ENCODE measurements at places on chromosomes 13 and 19.

DNA sequence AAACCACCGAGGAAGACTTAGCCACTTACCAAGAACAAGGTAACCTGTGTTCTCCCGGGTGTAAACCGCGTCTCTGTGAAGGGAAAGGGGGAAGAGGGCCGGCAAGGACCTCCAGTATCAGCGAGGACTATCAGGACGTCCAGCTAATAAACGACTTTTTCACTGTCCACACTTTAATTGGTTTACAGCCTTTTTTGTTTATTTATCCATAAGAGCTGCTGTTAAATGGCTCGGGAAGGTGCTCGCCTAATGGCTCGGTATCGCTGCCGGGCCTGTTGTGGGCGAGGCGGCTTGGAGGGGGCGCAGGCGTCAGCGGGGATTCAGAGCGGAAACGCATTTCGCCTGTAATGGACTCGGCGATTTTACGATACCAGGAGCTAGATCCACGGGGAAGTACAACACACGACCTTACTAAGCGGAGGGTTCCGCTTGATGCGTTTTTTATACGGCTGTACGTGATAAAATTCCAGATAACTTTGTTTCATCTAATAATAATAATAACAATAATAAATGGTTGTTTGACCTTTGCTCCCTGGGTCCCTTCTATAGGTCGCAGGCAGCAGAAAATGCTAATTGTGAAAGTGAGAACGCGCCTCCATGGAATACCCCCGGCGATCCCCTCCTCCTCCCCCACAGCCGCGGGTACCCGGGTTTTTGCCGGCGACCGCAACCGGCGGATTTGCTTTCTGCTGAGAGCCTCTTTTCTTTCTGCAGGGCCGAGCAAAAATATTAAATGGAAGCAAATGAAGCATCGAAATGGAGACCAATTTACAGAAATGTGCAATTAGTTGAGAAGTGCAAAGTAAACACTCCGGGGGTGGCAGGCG is 2.5 kb upstream of the PDX1 start:
- DNase-seq, result no peak

- DNase-seq, result peak; percentile 85
These were observed 4.9 kb upstream of the TNFSF14 start for GRCh38 chr19:6674868-6675305.

DNA sequence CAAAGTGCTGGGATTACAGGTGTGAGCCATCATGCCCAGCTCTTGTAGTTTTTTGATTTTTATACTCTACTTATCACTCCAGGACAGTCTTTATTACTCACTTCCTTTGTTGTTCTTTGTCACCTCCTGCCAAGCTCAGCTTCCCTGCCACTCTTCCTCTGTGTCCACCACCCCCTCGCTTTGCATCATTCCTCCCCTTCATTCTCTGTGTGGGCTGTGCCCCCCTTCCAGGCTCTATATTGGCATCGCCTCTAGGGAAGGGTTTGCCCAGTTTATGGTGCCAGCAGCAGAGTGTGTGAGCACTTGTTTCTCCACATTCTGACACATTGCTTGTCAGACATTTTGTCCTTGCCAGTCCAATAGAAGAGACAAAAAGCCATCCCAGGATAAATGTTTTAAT is 15.1 kb downstream of the ZNF302 start:
- DNase-seq, result no peak

- DNase-seq, result no peak
These were observed 22.1 kb downstream of the DHX34 start for GRCh38 chr19:47371261-47371660.

DNA sequence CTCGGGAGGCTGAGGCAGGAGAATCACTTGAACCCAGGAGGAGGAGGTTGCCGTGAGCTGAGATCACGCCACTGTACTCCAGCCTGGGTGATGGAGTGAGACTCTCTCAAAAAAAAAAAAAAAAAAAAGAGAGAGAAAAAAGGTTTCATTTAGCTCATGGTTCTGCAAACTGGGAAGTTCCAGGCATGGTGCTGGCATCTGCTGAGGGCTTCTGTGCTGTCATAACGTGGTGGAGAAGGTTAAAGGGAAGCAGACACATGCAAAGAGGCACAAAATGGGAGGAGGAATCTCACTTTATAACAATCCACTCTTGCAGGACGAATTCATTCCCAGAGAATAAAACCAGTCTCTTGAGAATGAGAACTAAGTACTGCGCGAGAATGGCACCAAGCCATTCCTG is 34.9 kb upstream of the SIAH3 start:
- DNase-seq, result no peak

DNA sequence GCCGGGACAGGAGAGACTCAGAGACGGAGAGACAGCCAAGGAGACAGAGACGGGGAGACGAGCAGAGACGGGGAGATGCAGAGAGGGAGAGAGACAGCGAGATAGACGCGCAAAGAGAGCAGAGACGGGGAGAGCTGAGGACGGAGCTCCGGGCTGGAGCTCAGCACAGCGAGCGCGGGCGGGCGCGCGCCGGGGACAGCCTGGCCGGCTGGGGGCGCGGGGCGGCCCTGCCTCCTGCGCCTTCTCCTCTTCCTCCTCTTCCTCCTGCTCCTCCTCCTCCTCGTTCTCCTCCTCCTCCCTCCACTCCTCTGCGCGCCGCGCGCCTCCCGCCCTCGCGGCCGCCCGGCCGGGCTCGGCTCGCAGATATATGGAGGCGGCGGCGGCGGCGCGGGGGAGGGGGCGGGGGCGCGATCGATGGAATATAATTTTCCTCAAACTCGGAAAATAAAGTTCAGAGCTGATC is at the start of gene ERFL:
TSS of gene ERFL (minus strand) at position 229 of the 463 bp plus-strand sequence. CDS start 15,530 bp downstream, outside the sequence.
- no peak for DNase-seq

GRCh38 chr13:73428137-73428536 is 369.3 kb downstream of the KLF5 start:
- no peak for DNase-seq

Data from stimulated activated CD4-positive, alpha-beta T cell treated with anti-CD3 and anti-CD28 coated beads, TNF-alpha, amount 100 ng/mL, for 24 hours (primary cell).